ENCODE measurements at places on chromosomes 7 and 10.

DNA sequence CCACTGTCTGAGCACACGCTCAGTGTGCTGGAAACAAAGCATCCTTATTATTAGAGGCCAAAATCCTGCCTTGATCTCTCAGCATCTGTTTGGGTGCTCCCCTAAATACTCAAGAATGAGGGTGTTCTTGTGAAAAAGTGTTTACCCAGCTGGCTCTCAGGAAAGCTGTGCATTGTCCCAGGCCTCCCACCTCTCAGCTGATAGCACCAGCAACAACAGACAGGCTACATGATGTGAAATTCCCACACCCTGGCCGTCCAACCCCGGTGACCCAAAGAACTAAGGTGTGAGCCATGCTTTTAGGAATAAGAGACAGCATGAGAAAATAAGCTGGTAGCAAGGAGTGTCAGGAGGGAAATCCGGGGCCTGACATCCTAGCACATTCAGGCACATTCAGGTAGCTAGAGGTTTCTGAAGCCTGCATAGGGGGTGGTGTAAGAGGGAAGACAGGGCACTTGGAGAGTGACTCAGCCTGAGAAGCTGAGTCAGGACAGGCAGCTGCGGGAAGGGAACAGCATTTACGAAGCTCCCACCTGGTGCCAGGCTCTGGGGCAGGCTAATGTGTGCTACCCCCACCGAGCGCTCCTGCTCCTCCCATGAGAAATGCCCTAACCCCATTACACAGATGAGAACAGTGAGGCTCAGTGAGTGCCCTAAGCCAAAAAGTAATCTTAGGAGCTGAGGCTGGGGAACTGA, 205.6 kb downstream of the GRID1 start:
- no peak for DNase-seq

- no peak for DNase-seq
Measured at GRCh38 chr10:116974456-116975005, 30.5 kb downstream of the SHTN1 start.

DNA sequence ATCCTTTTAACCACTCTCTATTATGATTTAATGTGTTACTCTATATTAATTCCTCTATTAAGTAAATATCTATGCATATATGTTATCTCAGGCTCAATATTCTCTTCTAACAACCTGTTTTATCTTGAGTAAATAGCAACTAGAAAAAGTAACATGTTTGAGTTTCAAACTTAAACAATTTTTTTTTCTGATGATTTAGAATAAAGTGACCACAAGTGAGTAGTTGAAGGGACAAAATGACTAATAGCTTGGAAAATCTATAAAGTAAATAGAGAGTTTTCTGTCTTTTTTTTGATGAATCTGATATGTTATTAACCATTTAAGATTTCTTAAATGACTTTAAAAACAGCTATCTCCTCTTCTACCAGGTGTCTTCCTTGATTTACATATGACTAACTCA, 483.8 kb downstream of the TFEC start:
- DNase-seq, result no peak

DNA sequence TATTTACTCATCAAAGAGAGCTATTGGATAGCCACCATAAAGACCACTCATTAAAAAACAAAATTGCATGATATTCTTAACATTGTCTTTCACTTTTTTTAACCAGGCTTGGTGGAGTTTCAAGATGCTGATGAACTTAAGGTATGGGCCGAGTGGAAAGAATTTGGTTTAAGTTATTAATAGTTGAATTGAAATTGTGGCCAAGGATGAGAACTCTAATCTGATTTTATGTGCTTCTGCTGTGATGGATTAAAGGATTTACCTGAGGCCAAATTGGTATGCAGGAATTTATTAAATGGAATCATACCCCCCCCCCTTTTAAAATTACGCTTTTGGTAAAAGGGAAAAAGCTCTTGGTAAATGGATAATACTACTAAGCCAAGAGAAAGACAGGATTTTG, 33.8 kb upstream of the TOMM7 start:
- no peak for DNase-seq

DNA sequence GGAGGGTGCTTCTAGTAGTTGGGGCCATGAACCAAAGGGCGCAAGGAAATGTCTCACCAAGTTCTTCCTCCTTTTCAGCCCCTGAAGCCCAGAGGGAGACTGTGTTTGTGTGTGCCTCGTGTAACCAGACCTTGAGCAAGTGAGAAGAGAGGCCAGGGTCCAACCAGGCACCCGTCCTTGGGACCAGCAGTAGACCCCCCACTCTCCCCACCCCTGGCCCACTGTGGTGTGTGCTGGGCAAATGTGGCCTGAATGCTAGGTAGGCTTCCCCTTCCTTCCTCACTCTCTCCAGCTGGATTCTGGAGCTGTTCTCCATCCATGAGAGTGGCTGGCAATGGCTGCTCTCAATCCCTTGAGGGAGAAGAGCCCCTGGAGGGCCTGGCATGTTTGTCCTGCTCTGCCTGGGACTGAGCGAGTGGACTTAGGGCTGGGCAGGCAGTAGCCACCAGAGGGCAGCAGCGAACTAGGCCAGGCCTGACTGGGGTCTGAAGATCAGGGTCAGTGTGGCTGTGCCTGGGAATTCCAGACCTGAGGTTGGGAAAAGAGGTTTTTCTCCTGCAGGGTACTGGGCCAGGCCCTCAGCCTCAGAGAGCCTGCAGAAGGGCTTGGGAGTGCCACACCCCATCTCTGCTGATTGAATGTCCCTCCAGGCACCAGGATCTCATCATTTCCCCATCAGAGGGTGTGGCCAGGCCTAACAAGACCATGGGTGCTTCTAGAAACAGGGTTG, 12.5 kb downstream of the SFRP5 start:
- DNase-seq, result no peak

- DNase-seq, result no peak
Measured at GRCh38 chr10:69647819-69648218, 17.8 kb downstream of the FAM241B start.

DNA sequence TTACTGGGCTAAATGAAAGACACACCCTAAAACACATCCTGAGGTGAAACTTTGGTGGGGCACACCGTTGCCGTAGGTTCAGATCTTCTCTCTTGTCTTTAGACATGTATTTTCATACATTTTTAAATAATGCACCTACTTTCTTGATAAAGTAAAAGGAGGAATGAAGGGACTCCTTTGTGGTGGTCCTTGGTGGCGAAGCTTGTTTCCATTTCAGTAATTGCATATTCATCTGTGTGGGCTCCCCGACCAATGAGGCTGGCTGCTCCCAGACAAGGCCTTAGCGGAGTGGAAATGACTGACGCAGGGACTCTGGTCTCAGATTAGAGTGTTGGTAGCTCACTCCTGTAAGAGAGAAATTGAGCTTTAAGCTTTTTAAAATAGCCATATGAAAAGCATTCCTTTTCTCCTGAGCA, 815 bp downstream of the CCSER2 start:
- no peak for DNase-seq

DNA sequence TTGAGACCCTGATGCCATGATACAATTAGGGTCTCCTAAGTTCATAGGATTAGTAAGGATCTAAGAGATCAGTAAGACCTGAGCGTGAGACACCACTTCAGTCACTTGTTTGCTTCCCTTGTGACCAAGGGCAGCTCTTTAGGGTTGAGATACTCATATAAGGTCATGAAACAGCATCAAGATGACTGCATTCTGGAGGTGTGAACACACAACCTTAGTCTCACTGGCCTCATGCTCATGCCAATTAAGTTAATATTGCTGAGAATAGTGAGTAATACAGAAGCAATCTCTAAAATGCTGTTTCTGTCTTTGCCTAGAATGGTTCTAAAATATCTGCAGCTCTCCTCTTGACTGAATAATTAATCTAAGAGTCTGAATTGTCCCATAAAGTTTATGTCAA, 39.6 kb upstream of the KLHL7 start:
- no peak for DNase-seq

- no peak for DNase-seq
Measured at GRCh38 chr7:67564959-67565358, 568.3 kb downstream of the TYW1 start.

DNA sequence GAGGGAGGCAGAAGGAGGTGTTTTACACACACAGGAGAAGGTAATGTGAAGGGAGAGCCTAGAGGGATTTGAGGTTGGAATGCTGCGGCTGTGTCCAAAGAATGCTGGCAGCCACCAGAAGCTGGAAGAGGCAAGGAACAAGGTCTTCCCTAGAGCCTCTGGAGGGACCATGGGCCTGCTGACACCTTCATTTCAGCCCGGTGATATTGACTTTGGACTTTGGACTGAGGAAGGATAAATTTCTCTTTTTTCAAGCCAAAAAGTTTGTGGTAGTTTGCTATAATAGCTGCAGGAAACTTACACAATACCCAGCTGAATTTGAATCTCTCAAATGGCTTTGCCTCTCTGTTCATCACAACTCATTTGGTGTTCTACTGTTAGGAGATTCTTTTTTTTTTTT, 34.6 kb downstream of the UBN2 start:
- no peak for DNase-seq

Data from esophagus squamous epithelium (tissue), 5 donors.